ENCODE measurements at places on chromosomes 6 and 20. TPM values are rescaled to one million over a fixed set of nuclear protein-coding genes. Genes with fewer than 3 reads are reported as not detected.
A peak's percentile ranks its signal among the peaks of the same experiment; 100 is the strongest.

DNA sequence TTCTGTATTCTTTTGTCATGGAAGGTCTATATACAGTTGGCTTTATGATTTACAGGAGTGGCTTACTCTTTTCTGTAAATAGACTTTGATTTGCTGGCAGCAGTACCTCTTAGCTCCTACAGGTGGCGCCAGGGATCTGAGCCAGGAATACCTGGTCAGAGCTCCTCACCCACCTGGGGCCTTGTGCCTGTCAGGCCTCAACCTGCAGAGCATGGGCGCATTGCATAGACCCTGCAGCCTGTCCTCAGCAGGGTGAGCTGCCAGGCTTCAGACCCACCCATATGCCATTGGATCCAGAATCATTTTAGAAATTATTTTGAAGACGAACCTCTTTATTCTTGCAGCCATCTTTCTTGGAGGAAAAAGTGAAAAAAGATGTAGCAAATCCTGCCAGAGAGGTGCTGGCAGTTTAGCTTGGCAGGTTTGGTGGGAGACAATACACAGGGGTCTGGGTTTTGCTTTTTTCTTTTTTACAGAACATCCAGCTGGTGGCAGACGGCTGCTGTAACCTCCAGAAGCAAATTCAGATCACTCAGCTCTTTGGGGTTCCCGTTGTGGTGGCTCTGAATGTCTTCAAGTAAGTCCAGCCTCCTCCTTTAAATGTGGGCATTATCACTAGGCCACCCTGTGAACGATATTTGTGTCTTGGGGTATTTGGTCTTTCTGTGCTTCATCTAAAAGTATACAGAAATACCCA lies 149.1 kb downstream of the MTHFD1L start:
- DNase-seq = peak; percentile 67

Gene CST4
- total RNA-seq = not detected

Gene LAMP5
- total RNA-seq = not detected

DNA sequence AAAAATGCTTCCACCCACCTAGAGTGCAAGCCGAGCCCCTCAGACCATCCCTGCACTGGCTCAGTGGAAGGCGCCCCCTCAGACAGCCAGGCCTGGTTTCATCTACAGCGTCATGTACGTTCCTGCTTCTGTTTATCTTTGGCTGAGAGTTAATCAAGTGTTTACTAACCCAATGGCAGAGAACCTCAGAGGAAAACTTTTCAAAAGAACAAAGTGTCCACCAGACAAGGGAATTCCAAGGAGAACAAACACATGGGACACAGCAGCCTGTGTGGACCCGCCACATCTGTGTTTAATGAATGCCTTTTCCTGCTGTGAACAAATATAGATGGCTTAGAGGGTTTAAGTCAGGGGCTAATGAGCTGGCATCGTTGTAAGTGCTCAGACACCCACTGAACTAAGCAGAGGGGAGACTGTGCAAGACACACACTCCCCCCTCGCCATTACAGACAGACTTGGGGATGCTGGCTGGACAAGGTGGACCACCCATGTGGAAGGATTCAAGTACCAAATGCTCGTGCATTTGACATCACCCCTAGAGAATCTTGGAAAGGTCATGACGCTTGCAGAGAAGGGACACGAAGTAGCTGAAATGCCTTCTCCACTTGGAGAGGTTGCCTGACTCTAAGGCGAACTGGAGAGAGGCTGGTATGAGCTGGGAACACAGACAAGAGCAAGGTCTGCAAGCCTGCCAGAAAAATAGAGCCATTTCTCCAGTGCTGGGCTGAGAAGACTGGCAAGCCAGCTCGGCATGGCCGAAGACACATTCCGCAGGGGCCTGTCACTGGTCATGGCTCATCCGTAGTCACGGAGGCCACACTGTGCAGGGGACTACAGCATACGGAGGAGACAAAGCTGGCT lies 53.5 kb upstream of the NXT1 start:
- no peak for DNase-seq

- no peak for DNase-seq
These were observed 30.9 kb downstream of the RNF146 start for GRCh38 chr6:127297502-127298070.

- peak; percentile 32 for DNase-seq
These were observed 50.5 kb downstream of the CPNE5 start for GRCh38 chr6:36788768-36789167.

Gene CPXM1
- 2.0 TPM for total RNA-seq

DNA sequence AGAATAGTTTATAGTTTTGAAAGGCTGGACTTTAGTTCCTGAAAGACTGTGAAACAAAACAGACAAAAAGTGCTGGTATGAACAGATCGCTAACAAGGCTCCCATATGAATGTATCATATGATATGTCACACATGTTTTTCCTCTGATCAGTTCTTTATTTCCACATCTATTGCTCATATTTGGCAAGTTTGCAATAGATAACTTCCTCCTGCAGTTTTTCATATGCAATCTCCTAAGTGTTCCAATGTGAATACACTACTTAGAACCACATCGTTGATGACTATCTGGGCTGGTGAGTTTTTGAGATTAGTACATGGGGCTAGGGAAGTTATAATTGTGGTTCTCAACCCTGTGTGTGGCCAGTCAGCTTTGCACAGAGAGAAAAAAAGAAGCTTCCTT lies 23.1 kb downstream of the CRYBG1 start:
- DNase-seq = no peak

GRCh38 chr6:170553534-170554012 lies 466 bp upstream of the PSMB1 start:
- no peak for DNase-seq

Gene GTSF1L
- total RNA-seq = not detected

Gene FBXL4
- total RNA-seq = 16.4 TPM

Gene PPIL1
- total RNA-seq = 34.5 TPM

Gene TFEB
- total RNA-seq = 14.6 TPM

Gene OPRL1
- total RNA-seq = 0.63 TPM

Gene RUNX2
- 8.0 TPM for total RNA-seq

- DNase-seq = no peak
These were observed 702.1 kb downstream of the RFPL4B start for GRCh38 chr6:113049190-113049589.

GRCh38 chr6:154703124-154703523 lies 30.1 kb upstream of the SCAF8 start:
- no peak for DNase-seq

DNA sequence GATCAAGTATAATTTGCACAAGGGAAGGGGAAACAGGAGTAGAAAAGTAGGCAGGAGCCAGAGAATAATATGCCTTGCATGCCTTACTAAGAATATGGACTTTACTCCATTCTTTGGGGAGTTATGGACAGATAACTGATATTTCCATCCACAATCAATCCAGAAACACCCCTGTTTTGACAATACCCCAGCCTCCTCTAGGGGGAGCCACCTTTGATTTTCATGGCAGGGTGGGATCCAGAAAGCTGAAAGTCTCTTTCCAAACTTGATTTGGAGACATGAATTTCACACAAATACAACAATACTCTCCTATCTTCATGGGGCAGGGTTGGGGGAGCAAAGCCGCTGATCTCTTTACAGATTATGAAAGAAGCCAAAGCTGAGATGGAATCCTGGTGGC lies 404.1 kb downstream of the FOXA2 start:
- DNase-seq = peak; percentile 1

DNA sequence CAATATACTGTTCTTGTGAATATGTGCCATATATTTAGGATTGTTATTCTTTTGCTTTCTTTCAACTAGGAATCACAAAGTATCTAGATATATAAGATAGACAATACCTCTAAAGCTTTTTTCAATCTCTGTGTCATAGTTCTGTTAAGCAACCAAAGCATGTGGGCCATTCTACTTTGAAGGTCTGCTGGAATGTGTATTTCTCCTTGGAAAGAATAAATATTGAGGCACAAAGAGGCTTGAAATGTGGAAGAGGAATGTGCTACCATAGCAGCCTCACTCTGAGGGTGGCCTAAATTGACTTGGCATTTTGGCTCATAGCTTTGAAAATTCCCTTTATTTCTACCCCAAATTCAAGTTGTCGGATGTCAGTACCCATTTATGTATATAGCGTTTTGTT lies 488.5 kb upstream of the MAN1A1 start:
- no peak for DNase-seq

Gene NHSL1
- 0.18 TPM for total RNA-seq

DNA sequence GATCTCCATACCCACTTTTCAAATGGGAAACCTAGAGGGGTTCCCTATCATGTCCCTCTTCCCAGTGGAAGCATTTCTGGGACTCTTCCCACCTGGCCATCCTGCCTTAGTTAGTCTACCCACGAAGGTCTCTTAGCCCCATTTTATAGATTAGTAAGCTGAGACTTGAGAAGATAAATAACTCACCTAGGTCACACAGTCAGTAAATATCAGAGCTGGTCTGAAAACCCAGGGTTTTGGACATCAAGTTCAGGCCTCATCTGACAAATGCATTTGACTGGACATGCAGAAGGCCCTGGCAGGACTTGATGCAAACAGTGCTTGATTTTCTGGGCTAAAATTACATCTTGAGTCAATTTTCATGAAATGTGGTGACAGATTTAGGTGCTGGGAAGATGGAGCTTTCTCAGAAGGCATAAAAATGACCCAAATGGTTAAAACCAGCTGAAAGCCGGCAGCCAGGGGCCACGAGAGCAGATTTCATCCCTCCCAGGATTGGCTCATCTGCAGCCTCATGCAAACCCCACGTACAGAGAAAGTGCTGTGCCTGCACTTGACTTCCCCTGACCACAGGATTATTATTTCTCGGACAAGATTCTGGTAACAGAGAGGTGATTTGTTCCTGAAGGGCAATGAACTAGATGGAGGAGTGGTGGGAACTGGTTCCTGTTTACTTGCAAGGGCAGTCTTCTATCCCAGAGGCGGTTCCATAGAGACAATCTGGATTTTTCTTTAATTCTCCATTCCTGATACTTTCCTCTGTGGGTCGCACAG lies 23.1 kb downstream of the CPNE5 start:
- DNase-seq = no peak

- DNase-seq = no peak
These were observed 47.0 kb upstream of the PREP start for GRCh38 chr6:105449756-105450390.

- DNase-seq = no peak
These were observed 253.6 kb downstream of the CDH26 start for GRCh38 chr20:60211618-60212463.

Gene THBS2
- total RNA-seq = not detected

DNA sequence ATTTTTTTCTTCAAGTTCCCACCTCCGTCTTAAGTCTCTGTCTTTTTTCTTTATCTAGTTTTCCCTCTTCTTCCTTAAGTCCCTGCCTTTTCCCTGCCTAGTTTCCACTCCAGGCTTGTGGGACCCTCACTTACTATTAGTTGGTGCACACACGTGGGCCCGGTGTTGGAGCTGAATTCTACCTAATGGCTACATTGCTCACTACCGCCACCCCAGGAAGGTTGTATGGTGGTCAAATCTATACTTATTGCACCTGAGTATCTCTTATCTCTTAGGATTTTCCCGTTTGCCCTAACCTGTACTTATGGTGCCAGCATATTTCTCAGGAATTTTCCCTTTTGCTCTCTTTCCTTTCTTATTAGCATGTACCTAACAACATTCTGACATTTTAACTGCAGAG lies 692.8 kb downstream of the EPM2A start:
- DNase-seq = peak; percentile 12

Gene PGC
- not detected for total RNA-seq

- no peak for DNase-seq
These were observed 58.6 kb downstream of the FOXA2 start for GRCh38 chr20:22525821-22526220.

DNA sequence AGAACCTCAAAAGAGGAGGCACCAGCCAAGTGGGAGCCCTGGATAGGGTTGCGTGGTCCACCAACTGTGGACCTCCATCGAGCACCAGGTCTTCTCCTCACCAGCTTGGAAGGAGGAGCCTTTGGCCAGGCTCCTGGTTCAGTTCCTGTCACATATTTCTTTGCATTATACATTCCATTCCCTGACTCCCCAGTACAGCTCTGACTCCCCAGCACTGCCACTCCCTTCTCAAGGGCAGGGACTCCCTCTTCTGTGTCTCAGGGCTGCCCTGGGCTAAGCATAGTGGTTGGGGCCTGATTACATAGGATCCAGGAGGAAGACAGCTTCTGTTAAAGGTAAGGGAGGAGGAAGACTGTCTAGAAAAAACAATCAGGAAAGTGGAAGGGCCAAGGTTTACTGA lies 91.1 kb downstream of the MRPL14 start:
- DNase-seq = no peak

GRCh38 chr20:7333841-7334240 lies 566.4 kb downstream of the BMP2 start:
- DNase-seq = no peak

GRCh38 chr20:54479138-54479906 lies 3.9 kb downstream of the DOK5 start:
- no peak for DNase-seq

Gene RAMACL
- not detected for total RNA-seq

GRCh38 chr6:55174211-55175026 lies at the start of gene HCRTR2:
Gene HCRTR2 (plus strand): TSS chr6:55174515. CDS start chr6:55174588, 73 bp downstream.
- DNase-seq = no peak

- no peak for DNase-seq
These were observed 85.0 kb upstream of the KCNK16 start for GRCh38 chr6:39407446-39407993.

GRCh38 chr20:57698116-57698866 lies 11.5 kb downstream of the PMEPA1 start:
- DNase-seq = peak; percentile 90

DNA sequence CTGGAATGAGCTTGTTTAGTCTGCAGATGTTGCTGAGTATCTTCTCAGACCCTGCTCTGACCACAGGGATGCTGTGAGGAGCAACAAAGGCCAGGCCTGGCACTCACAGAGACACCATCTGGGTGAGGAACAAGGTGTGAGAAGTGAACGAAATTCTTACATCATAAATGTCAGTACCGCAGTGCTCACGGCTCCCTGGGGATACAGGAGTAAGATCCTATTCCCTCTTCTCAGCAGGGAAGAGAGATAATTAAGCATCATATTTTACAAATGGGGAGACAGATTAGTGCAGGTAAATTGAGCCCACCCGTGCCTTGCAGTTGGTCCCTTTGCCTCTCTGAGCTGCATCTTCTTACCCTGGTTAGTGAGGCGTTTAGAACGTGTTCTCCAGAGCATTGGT lies 106.2 kb downstream of the DTD1 start:
- DNase-seq = no peak

DNA sequence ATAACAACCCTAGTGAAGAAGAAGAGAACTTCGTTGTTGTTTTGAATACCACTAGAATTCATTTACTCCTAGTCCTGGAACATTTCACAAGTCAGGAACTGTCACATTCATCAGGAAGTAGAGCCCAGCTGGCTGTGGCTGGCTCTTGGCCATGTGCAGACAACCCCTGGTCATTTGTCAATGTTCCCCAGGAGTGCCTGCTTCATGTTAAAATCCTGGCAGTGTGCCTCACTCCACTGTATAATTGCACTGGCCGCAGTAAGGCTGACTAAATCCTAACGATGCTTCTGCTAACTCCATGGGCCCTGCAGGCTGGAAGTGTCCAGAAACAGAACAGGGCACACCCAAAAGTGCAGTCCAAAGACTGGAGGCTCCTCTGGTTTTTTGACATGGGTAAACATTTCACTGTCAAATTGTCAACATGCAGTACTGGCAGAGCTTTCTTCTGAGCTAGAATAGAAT lies 41.5 kb upstream of the ADGRF1 start:
- DNase-seq = no peak

Gene RPS10
- 2,208 TPM for total RNA-seq
